ENCODE measurements at places on chromosomes 12 and 14. TPM values are rescaled to one million over a fixed set of nuclear protein-coding genes. Genes with fewer than 3 reads are reported as not detected.

DNA sequence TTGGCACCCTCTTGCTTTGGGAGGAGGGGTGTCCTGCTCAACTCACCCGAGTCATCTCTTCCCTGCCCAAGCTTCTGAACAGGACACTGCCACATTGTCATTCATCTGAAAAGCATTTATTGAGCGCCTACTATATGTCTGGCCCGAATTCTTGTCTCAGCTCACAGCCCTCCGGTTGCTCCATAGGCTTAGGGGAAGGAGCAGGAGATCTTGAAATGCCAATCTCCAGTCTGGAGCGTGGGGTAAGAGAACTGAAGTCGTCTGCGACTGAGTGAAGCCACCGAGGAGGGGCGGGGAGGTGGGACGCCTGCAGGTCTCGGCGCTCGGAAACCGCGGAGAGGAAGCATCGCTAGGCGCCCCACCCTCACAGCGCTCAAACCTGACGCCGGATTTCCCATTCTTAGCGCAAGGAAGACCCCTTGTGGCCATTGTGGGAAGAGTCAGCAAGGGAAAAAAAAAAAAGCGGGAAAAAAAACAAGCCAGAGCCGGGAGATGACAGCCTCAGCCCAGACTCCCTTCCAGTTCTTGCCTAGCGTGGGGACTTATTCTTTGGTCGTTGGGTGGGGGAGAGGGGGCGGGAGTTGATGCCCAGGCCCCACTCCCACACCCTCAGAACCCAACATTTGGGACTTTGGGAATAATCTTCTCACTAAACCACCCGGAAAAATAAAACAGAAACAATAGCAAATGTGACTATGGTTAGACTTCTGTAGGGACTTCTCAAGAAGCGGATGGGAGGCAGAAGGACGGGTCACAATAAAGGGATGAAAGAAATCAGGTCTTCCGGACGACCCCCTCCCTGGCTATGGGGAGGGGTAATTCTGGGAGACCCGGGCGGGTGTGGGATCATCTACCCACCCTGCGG is 28.2 kb upstream of the SMUG1 start:
- DNase-seq, result peak; percentile 75

GRCh38 chr14:70894868-70895267 is 12.4 kb upstream of the PCNX1 start:
- no peak for DNase-seq

- DNase-seq, result no peak
Measured at GRCh38 chr12:116366456-116366776, 88.9 kb upstream of the MED13L start.

DNA sequence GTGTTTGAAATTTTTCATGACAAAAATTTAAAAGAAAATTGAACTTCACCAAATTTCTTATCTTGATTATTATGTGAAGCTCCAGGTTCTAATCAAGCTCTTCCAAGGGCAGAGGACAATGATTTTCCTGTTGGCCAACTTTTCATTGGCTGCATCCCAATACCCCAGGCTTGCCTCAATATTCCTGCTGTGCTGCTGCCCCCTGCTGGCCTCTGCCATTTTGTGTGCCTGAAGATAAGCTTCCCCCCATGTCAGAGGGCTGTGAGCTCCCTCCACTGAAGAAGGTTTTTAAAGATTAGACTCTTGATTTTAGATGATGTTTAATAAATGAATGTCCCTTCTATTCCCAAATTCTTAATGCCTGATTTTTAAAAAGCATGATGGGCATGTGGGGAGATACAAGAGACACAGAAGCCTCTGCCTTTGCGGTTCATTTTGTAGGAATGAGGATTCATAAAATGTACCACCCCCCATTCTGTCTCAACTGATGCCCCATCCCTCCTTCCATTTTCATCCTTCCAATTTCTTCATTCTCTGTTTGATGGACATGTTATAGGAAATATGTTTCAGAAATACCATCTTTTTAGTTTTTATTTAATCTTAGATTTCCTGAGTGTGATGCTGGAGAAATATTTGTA is 76.7 kb upstream of the RGS6 start:
- DNase-seq, result peak; percentile 57

DNA sequence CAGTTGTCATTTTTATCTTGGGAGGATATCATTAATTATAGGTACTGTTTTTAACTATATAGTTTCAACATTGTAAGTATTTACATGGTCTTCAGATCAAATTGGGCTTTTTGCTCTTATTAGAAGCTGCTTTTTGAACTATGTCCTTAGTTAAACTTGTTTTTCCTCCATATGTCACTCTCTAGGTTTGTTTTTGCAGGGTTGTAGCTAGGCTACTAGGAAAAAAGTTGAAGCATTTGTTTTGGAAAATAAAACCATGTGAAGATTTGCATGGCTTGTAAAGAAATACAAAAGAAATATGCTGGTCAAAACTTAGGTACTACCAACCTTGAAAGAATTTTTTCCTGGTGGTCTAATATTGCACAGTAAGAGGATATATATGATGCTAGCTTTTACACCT is 3.4 kb downstream of the ARID2 start:
- DNase-seq, result no peak

DNA sequence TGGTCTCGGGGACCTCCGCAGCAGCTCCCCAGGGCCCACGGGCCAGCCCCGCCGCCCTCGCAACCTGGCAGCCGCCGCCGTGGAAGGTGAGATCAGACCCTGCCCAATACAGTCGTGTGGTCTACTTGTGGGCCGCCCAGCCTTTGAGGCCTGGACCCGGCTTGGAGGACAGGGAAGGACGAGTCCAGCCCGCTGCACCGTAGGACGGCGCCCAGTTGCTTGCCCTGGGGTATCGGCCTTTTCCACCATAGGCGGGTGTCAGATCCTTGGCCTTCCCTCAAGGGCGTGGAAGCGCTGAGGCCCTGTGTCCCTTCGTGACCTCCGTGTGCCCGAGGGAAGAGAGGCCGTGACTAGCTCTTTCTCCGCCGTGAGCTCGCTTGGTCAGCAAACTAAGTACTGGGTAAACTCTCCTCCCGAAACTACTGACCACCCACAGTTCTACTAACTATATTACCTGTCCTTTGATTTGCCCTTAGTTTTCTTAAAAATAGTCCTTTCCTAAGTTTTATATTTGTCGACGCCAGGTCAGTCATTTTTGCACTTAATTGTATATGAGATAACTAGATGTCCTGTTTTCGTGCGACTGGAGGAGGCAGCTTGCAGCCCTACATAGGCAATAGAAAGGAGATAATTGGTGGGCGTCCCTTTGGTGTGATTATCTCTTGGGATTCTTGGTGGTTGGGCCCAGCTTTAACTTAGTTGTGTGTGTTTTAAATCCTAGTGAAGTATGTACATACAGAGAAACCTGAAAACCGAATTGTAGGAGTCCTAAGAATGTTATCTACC is 757 bp downstream of the SLC25A3 start:
- DNase-seq, result peak; percentile 41

DNA sequence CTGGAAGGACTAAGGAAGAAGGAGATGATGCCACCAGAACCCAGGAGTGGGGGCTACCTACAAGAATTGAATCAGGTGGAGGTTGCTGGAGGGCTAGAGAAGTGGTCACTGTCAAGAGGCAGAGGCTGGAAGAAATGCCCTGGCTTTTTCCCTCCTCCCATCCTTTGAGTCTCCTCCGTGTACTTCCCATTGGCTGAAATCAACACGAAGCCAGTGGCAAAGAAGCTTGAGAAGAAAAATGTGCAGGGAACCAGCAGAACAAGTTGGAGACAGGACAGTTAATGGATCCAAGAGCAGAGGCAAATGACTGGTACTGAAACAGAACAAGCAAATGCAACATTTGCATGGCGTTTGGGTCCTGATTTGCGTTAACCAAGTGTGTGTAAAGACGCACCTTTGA is 9.1 kb upstream of the FBLN5 start:
- no peak for DNase-seq

GRCh38 chr12:108629824-108630476 is 3.7 kb downstream of the SELPLG start:
- DNase-seq, result no peak

GRCh38 chr14:50855558-50855957 is 16.3 kb upstream of the ABHD12B start:
- DNase-seq, result no peak

GRCh38 chr12:68425998-68426397 is 93.8 kb upstream of the MDM1 start:
- DNase-seq, result no peak

- DNase-seq, result no peak
Measured at GRCh38 chr14:94681300-94682060, 69.3 kb downstream of the SERPINA3 start.

The KRT85 gene
- total RNA-seq, result not detected

The MFAP5 gene
- total RNA-seq, result 55.8 TPM

The ADCY6 gene
- 98.4 TPM for total RNA-seq

The RNASE1 gene
- total RNA-seq, result 294 TPM

The HSPB8 gene
- total RNA-seq, result 512 TPM
